ENCODE measurements at places on chromosomes 16 and 17.
A peak's percentile ranks its signal among the peaks of the same experiment; 100 is the strongest.

GRCh38 chr16:17343028-17343427, 127.7 kb downstream of the XYLT1 start:
- DNase-seq = peak; percentile 22

DNA sequence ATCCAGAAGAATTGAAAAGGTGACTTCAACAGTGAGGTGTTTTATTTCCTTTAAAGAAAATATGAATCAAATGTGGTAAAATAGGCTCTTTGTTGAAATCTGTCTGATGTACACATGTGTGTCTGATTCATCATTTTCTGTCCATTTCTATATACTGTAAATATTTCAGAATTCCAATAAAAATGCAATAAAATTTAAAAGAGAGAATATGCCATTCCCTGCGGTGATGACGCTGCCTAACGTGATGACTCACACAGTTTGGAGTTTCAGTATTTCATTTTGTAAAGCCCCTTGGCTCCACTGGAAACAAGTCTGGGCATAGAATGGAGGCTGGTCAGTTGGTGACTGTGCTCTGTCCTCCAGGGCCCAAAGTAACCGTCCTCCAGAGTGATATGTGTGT, 482.5 kb upstream of the CDH5 start:
- DNase-seq = no peak

GRCh38 chr17:81863833-81864768, 3.8 kb upstream of the P4HB start:
- no peak for DNase-seq

DNA sequence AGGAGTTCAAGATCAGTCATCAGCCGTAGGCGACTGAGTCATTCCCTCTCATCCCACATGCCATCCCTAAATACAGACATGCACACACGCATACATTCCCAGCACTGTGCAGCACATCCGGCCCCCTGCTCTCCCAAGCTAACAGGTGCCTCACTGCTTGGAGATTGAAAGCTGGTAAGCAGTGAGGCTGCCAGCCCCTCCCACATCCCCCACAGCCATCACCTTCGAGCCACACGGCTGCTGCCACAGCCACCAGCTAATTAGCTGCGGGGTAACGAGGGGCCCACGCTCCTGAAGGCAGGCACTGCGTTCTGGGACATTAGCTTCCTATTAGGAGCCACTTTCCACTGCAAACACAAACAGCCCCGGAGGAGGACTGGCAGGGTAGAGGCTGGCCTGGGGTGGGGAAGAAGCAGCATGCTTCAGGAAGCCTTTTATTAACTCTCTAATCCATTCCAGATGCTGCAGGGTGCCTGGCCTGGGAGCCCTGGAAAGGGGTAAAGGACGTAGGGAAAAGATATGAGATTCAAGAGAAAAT, 179.6 kb downstream of the CCT6B start:
- DNase-seq = no peak

GRCh38 chr16:11377154-11377553, 31.9 kb downstream of the RMI2 start:
- no peak for DNase-seq

DNA sequence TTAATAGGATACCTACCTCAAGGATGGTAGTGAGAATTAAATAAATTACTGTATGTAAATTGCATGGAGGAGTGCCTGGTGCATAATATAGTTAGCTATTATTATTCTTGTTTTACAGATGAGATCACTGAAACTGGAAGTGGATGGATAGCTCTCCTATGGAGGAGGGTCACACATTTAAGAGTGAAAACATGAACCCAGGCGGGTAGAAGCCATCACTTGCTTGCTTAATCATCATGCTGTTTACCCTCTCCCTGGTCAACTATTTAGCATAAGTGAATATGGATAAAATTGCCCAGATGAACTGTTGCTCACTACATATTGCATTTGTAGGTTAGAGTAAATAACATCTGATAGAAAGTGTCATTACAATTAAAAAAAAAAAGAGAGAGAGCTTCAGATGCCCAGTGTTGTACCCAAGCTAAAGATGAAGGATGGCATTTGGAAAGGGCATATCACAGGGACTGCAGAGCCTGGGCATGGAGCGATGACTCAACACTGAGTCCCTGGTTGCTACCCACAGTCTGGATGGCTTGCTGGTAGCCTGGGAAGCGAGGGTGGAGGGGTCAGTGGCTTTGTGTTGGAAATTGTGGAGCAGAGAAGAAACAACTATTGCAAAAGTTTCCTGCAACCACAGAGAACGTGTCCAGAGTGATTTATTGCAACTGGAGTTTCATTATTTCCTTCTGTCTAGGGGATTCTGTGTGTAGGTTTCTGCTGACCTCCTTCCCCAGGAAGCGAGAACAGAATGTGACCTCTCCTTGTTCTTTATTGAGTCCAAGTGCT, 414.4 kb downstream of the SHISA9 start:
- no peak for DNase-seq

DNA sequence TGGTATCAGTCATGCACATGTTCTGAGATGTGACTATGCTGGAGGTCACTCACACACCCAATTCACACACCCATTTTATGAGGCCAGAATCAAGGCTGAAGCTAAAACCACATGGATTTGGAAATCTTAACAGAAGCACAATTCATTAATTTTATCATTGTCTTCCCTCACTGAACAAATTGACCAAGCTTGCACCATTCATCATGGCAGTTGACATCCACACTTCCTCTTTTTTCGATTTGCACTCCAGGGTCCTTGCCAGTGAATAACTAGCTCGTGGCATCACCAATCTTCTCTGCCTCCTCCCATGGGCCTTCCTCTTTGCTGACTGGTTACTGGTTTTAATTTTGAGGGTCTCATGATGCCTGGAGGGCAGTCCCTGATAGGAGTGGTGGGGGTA, 123.0 kb upstream of the ASIC2 start:
- no peak for DNase-seq

DNA sequence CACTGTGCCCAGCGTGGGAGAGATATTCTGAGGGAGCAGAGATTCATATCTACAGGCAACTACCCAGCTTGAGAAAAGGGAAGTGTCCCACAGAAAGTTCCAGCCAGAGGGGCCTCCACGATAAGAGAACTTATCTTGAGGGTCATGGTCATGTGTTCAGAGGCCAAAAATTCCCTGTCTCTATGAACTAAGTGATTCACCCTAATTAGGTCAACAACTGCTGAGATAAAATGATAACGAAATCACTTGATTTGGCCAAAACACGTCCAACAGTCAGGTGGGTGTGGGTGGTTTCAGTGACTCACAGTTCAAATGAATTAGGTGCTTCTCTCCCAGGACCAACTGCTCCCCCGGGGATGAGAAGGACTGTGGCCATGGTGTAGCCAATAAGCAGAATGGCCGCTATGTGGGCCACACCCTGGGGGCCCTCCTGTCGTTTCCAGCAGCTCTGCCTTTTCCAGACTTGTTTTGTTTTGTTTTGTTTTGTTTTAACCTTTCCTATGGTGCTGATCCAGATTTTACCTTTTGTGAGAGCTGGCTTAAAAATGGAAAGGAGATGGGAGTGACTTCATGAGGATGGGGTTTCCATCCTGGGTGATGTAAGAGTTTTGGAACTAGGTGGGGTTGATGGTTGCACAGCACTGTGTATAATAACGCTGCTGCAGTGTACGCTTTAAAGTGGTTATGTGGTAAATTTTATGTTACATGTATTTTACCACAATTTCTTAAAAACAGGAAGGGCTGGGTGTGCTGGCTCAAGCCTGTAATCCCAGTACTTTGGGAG, 8.7 kb downstream of the DNAI2 start:
- peak; percentile 62 for DNase-seq

- no peak for DNase-seq
Measured at GRCh38 chr16:87306516-87306915, 10.7 kb downstream of the C16orf95 start.

DNA sequence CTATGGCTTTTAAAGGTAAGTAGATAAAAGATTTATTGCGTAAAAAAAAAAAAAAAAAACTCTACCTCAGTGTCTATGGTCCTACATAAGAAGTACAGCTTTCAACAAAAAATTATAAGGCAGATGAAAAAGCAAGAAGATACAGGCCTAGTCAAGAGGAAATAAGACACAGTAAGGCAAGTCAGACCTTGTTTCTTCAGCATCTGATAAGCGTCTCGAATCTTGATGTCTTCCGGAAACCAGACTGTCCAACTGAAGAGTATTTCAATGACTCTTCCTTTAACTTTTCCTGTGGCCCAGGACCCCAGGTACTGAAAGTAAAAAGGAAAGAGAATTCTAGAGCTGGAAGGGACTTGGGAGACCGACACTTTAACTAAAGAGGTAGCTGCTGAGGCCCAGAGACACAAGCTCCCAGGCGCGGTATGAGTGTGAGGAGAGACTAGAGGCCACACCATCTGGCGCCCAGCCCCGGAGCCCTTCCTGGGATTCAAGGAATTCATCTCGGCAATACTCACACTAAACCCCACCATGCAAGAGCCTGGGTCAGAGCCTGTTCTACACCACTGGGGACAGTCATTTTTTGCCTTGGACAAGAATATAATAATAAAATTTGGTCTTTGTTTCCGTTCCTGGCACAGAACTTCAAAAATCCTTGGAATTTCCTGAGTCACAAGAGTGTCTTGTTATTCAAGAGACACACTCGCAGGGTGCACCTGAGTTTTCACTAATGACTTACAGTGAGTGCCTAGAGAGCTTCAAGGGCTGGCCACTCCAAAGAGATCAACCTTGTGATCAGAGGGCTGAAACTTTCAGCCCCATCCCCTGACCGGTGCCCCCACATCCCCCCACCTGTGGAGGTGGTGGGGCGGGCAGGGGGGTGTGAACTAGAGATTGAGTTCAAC, 18.6 kb downstream of the GGA2 start:
- no peak for DNase-seq

GRCh38 chr16:85451641-85452363, 161.3 kb upstream of the GSE1 start:
- DNase-seq = no peak

DNA sequence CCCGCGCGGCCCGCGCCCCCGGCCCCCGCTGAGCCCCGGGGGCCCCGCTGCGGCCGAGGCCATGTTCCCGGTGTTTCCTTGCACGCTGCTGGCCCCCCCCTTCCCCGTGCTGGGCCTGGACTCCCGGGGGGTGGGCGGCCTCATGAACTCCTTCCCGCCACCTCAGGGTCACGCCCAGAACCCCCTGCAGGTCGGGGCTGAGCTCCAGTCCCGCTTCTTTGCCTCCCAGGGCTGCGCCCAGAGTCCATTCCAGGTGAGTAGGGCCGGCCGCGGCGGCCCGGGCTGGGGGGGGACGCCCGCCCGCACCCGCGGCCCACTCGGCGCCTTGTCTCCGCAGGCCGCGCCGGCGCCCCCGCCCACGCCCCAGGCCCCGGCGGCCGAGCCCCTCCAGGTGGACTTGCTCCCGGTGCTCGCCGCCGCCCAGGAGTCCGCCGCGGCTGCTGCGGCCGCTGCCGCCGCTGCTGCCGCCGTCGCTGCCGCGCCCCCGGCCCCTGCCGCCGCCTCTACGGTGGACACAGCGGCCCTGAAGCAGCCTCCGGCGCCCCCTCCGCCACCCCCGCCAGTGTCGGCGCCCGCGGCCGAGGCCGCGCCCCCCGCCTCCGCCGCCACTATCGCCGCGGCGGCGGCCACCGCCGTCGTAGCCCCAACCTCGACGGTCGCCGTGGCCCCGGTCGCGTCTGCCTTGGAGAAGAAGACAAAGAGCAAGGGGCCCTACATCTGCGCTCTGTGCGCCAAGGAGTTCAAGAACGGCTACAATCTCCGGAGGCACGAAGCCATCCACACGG, 504 bp downstream of the MAZ start:
- DNase-seq = no peak

GRCh38 chr17:10612957-10613744, 44.0 kb downstream of the MYH3 start:
- DNase-seq = no peak

- no peak for DNase-seq
Measured at GRCh38 chr16:31695667-31696066, 168.0 kb downstream of the AHSP start.

GRCh38 chr17:2750721-2751120, 1.3 kb upstream of the CCDC92B start:
- no peak for DNase-seq

DNA sequence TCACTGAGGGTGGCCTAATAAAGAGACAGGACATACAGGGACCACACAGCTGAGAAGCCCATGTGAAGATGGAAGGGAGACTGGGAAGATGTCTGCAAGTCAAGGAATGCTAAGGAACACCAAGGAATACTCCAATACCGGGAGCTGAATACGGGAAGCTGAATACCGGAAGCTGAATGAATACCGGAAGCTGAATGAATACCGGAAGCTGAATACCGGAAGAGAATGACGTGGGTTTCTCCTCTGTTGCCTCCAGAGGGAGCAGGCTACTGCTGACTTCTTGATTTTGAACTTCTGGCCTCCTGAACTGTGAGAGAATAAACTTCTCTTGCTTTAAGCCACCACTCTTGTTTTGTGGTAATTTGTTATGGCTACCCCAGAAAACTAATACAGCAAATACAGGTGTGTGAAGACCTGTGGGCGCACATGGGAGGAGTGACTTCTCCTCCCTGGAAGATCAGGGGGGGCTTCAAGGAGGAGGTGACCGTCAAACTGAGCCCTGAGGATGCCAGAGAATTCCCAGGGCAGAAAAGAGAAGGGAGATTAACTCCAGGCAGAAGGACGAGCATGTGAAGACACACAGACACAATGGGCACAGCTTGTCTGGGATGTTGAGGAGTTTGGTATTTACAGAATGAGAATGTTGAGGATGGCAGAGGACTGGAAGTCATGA, 259.9 kb downstream of the IRF8 start:
- DNase-seq = no peak

DNA sequence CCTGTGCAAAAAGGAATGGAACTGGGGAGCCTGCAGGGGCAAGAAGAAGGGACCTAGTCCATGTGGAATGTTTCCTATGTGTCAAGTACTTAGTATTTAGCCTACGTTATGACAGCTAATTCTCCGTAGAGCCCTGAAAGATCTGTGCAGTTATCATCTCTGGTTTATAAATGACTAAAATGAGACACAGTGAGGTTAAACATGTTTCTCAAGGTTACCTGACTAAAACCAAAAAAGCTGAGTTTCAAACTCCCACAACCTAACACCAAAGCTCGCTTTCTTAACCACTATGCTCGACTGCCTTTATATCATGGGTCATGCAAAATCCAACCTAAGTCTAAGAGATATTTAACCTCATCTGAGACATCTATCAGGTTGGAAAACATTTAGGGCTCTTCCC, 53.3 kb upstream of the CCL2 start:
- DNase-seq = no peak

GRCh38 chr17:9410301-9410700, 165.3 kb downstream of the STX8 start:
- DNase-seq = no peak

- DNase-seq = no peak
Measured at GRCh38 chr17:40565769-40566409, 617 bp upstream of the CCR7 start.

DNA sequence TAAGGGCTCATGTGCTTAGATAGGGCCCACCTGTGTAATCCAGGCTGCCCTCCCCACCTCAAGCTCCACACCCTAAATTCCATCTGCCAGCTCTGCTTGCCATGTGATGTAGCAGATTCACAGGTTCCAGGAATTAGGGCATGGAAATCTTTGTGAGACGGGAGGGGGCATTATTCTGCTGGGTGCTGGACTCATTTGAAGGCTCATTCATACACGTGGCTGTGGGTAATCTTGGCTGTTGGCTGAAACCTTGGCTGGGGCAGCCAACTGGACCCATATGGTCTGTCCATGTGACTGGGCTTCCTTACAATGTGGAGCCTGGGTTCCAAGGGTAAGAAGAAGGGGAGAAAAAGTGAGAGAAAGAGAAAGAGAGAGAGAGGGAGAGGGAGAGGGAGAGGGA, 115.1 kb downstream of the CYLD start:
- no peak for DNase-seq

- DNase-seq = no peak
Measured at GRCh38 chr16:21946889-21947635, 6.1 kb upstream of the UQCRC2 start.
